ENCODE measurements at places on chromosomes 1 and 21. TPM values are rescaled to one million over a fixed set of nuclear protein-coding genes. Genes with fewer than 3 reads are reported as not detected.

DNA sequence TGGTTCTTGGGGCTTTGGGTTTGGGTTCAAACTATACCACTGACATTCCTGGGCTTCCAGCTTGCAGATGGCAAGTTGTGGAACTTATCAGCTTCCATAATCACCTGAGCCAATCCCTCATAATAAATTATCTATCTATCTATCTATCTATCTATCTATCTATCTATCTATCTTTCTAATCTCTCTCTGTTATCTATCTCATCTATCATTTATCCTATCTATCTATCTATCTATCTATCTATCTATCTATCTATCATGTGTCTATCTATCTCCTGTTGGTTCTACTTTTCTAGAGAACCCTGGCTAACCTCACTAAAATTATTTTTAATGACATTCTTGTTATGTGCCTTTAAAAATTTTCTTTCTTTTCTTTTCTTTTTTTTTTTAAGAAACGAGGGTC lies 35.8 kb upstream of the AKT3 start:
- no peak for DNase-seq

SLC26A9 gene
- 34.0 TPM for total RNA-seq

DNA sequence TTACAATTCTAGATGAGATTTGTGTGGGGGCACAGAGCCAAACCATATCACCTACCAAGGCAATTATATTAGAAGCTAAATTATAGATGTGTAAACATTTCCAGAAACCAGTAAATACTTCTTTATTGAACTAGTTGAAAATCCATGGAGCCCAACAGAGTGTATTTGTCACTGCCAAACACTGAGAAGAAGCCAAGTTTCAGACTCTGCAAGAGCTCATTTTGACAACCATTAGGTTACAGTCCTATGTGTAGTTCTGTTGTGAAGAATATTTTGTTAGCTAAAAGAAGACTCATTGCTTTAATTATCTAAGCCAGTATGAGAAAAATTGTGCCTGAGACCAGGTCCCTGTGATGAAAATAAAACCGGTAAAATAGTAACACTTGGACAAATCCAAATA lies 358.9 kb upstream of the SGIP1 start:
- DNase-seq: no peak

DNA sequence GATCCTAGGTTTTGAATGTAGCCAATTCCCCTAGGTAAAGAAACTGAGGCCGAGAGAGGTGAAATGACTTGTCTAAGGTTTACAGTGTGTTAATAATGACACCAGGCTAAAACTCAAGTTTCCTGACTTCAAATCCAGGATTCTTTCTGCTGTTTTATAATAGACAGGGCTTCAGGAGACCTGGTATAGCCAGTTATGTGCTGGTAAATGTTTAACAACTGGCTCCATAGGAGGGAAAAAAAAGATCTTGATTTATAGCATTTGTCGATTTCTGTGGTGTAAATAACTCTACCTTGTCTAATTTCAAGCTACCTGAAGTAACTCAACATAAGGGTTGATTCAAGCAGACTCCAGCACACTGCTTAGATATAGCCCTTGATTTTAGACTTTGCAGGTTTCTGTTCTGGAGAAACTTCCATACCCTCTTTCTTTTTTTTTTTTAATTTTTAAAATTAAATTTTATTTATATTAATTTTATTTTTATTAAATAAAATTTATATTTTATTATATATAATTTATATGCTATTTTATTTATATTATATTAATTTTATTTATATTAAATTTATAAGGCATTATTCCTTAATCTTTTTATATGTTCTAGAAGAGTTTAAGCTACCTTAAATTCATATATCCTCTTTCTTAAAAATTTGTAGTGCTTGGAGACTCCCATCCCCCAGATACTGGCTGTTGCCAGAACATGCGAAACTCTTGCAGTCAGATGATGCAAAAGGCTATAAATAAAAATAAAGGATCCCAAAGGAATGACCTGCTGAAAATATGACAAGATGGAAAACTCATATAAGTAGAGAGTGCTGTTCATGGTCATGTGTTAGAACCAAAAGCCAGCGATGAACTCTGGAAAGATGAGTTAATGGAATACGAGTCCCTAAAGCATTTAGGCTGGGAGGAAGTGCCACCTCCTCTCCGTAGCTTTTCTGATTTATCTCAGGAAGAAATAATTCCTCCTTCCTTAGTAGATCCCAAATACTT lies 35.4 kb upstream of the SRSF10 start:
- no peak for DNase-seq

LAMC2 gene
- total RNA-seq: 3.7 TPM

TRIM17 gene
- 0.50 TPM for total RNA-seq

CD53 gene
- total RNA-seq: 13.2 TPM

GRCh38 chr1:207006914-207007313 lies 25.6 kb downstream of the C1orf116 start:
- no peak for DNase-seq

- no peak for DNase-seq
Measured at GRCh38 chr1:183834568-183834967, 29.6 kb downstream of the RGL1 start.

MEX3A gene
- 0.17 TPM for total RNA-seq

MIXL1 gene
- total RNA-seq: not detected

ITLN1 gene
- 65.8 TPM for total RNA-seq

DNA sequence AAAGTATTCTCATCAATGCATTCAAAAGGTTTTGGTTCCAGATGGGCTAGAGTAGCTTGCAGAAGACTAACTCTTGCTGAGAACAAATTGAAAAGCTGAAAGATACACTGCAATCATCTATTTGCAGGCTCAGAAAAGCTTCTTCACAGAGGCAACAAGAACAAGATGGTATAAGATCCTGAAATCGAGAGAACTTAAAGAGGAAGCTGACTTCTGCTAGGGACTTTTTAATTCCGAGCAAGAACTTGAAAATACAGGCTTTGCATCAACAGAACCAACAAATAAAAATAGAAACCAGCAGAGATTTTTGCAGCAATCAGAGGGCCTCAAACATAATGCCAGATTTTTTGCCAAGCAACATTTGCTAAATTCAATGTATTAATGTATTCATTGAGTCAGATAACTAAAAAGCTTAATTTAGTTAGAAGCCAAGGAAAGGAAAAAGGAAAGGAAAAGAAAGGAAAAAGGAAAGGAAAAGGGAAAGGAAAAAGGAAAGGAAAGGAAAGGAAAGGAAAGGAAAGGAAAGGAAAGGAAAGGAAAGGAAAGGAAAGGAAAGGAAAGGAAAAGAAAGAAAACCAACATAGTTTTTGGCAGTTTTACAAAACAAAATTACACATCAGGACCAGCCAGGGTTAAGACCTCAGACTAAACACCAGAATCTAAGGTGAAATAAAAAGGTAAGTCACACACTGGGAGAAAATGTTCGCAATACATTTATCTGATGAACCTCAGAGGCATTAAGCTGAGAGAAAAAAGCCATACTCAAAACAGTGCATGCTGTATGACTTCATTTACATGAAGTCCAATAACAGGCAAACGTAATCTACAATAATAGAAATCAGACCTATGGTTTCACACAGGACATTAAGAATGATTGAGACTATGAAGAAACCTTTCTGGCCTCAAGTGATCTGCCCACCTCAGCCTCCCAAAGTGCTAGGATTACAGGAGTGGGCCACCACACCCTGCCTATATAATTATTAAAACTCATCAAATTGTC lies 42.6 kb downstream of the FAF1 start:
- no peak for DNase-seq

Measured in left ventricle myocardium superior (tissue), 1 donor.